Left lobe of liver (tissue), 2 donors: ENCODE measurements at places on chromosomes 1 and 21. TPM values are rescaled to one million over a fixed set of nuclear protein-coding genes. Genes with fewer than 3 reads are reported as not detected.

HOOK1 gene
- 29.5 TPM for total RNA-seq

PODN gene
- 3.0 TPM for total RNA-seq

ATF3 gene
- total RNA-seq: 2.6 TPM

CHRM3 gene
- 1.0 TPM for total RNA-seq

AADACL4 gene
- not detected for total RNA-seq

LRRC53 gene
- total RNA-seq: not detected

C1orf56 gene
- total RNA-seq: 4.3 TPM
